Posterior vena cava (tissue), 2 donors: ENCODE measurements at places on chromosomes 5 and 9. TPM values are rescaled to one million over a fixed set of nuclear protein-coding genes. Genes with fewer than 3 reads are reported as not detected.
A peak's percentile ranks its signal among the peaks of the same experiment; 100 is the strongest.

Gene CARTPT
- not detected for total RNA-seq

Gene GLE1
- total RNA-seq: 14.6 TPM

Gene BAAT
- 0.09 TPM for total RNA-seq

Gene SARDH
- 0.62 TPM for total RNA-seq

Gene CCNO
- 0.42 TPM for total RNA-seq

DNA sequence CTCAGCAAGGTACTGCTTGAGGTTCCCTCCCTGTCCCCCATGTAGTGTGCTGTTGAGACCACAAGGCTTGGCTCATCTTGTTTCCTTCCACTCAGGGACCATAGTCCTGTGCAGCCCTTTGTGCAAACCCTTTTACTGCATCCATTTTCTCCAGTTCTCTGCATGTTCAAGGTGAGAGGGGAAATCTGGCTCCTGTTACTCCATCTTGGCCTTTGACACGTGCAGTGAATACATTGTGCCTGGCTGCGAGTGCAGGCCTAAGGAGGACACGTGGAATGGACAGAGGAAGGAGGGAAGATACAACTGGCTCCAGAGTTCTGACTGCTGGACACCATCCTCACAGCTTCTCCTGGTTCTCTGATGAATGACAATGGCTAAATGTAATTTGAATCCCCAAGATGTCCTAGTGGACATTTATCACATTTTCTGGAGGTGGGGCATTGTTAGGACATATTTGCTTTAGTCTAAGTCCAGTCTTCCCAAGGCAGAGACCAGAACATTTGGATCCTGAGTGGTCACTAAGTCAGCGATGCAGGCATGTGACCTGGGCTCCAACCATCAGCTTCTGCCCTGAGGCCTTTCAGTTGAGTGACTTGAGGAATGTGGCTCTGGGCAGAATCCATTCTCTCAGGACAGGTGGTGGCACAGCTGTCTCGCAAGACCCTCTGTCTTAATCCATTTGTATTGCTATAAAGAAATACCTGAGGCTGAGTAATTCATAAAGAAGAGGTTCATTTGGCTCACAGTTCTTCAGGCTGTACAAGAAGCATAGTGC, 189.0 kb upstream of the DAP start:
- no peak for DNase-seq

GRCh38 chr9:95004411-95005277, 278.1 kb downstream of the AOPEP start:
- no peak for DNase-seq

DNA sequence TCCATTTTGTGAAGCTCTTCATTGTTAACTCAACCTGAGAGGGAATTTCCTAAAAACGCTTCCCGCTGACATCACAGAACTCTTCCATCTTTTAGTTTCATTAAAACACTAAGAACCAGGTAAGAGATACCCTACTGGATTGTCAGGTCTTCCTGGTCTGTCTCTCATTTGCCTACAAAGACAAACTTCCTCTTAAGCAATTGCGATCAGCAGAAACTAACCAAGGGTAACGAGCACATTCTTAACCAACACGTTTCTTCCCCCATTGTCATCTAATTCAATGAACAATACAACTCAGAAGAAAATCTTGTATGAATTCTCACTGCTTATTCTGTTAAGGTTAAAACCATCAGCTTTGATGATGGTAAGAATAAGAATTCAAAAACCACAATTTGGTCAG, 6.6 kb downstream of the FBXW11 start:
- DNase-seq: no peak

- no peak for DNase-seq
These were observed 134.7 kb downstream of the COL23A1 start for GRCh38 chr5:178455480-178455835.

DNA sequence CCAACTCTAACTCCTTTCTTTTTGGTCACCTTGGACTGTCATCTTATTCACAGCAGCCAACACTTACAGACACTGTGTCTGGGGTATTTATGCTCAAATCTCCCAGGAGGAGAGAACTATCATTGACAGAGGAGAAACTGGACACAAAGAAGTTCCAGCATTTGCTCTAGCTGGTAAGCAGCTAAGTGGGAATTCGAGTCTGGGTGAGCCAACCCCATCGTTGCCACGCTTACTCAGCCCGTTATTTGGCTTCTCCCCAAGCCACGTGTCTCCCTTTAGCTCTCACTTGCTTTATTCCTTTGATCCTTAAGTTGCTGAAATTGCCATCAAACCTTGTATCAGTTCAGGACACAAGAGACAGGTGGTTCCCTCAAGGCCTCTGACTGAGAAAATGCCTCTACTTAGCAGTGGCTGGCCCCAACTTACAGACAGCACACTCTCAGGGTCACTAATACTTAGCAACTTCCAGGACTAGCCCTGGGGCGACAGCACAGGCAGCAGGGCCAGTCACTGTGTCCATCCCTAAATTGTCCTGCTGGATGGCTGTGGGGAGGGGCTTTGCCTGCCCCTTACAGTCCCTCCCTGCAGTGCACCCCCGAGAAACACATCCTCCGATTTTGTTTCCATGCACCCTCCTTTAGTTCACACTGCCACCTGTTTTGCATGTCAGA, 1.4 kb downstream of the SLC36A2 start:
- DNase-seq: no peak

DNA sequence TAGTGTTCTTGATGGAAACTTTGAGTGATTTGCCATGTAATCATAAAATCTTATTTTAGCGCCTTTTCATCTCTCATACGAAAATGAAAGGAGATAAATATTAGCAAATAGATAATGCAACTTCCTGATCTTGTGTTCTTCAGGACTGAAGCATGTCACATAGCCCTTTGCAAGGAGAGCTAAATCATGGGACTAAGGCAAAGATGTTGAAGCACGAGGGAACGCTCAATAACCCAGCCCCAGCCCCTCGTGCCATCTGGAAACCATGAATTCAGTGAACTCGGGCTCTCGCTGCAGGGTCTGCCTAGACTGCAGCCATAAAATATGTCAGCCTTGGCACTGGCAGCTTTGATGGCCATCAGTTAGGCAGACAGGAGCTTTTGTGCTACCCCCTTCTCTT, 58.2 kb downstream of the F2RL2 start:
- no peak for DNase-seq

- no peak for DNase-seq
These were observed 195.7 kb downstream of the DCP2 start for GRCh38 chr5:113172231-113172826.

DNA sequence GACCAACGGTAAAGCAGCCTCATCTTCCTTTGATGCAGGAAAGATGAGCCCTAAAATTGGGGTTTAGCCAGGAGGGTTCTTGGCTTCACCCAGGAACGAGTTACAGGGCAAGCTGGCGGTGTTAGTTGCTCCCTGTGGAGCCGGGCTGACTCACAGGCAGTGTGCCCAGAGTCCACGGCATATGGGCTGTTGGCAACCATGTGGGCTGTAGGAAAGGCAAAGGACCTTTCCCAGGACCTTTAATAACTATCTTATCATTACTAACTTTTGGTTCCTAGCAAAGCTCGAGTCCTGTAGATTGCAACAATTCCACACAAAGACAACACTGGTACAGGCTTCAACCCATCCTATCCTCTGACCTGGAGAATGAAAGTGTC, 29.8 kb upstream of the CLPTM1L start:
- DNase-seq: peak; percentile 50
